ENCODE measurements at places on chromosomes 2 and 18. TPM values are rescaled to one million over a fixed set of nuclear protein-coding genes. Genes with fewer than 3 reads are reported as not detected.
A peak's percentile ranks its signal among the peaks of the same experiment; 100 is the strongest.

- no peak for DNase-seq
- no peak overlapping the region for H3K4me3 ChIP-seq
- no peaks in the 10 kb centered on the region for H3K36me3 ChIP-seq
- no peak overlapping the region for H3K27ac ChIP-seq
- H3K4me1 ChIP-seq: no peaks in the 10 kb centered on the region
- peaks cover 7% of the 10 kb centered on the region for H3K27me3 ChIP-seq
Measured at GRCh38 chr18:11654736-11655605, 34.1 kb upstream of the GNAL start.

The REEP1 gene
- total RNA-seq: 1.1 TPM

DNA sequence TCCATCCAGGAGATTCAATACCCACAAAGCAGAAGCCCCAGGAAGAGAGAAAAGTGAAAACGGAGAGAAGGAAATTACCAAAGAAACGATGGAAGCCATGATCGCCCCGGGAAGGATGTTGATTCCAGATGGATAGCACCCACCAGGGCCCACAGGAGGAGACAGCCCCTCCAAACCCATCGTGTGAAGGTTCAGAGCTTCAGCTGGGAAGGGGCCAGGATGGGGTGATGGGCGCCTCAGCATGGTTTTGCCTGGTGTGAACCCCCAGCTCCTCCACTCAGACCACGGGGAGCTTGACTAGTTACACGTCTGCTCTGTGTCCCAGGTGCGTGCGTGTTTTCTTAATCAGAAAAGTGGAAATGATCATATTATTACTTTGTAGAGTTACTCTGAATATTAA lies 264.5 kb downstream of the EIPR1 start:
- no peak overlapping the region for H3K4me3 ChIP-seq
- no peaks in the 10 kb centered on the region for H3K4me1 ChIP-seq

GRCh38 chr18:43868497-43868995 lies 591.3 kb upstream of the SYT4 start:
- no peak for DNase-seq
- no peaks in the 10 kb centered on the region for H3K36me3 ChIP-seq

The GPBAR1 gene
- total RNA-seq: 0.55 TPM

The MOGAT1 gene
- not detected for total RNA-seq

DNA sequence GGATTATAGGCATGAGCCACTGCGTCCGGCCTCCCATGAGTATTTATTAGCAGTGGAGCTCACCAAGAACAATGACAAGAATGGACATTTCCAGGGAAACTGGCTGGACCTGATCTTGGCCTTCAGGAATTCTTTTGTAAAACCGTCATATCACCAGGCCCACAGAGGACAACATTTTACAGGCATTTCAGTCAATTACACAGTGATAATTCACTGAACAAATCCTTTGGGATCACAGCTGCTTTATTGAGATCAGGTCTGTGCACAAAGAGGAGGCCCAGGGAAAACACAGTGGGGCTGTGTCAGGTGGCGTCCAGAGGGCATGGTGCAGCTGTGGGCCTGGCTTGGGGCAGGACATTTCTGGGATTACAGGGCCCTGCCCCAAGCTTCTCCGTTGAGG lies 30.1 kb upstream of the GTF2A1L start:
- no peak for DNase-seq
- no peaks in the 10 kb centered on the region for H3K4me1 ChIP-seq
- H3K4me3 ChIP-seq: no peak overlapping the region
- H3K36me3 ChIP-seq: no peaks in the 10 kb centered on the region

The GPR39 gene
- 4.0 TPM for total RNA-seq

The CYP27A1 gene
- total RNA-seq: 3.9 TPM

DNA sequence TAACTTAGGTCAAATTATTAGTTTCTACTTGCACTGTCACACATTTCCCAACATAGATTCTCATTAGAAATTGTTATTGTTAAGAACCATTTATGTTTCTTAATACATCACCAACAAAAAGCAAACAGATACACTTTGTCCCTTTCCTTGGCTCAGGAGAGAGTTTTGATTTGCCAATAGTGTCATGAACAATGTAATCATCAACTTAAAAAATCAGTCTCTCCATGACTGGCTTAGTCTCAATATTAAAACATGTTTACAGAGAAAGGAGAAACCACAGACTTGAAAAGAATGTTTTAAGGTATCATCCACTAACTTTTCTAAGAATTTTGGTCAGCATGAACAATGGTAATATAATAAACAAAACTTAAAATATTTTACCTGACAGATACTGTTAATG lies 416.5 kb upstream of the KCNH7 start:
- peak; percentile 43 for DNase-seq
- H3K27ac ChIP-seq: no peak overlapping the region
- no peaks in the 10 kb centered on the region for H3K27me3 ChIP-seq

The SCYGR4 gene
- total RNA-seq: not detected
